ENCODE measurements at places on chromosomes 13 and 19. TPM values are rescaled to one million over a fixed set of nuclear protein-coding genes. Genes with fewer than 3 reads are reported as not detected.

DNA sequence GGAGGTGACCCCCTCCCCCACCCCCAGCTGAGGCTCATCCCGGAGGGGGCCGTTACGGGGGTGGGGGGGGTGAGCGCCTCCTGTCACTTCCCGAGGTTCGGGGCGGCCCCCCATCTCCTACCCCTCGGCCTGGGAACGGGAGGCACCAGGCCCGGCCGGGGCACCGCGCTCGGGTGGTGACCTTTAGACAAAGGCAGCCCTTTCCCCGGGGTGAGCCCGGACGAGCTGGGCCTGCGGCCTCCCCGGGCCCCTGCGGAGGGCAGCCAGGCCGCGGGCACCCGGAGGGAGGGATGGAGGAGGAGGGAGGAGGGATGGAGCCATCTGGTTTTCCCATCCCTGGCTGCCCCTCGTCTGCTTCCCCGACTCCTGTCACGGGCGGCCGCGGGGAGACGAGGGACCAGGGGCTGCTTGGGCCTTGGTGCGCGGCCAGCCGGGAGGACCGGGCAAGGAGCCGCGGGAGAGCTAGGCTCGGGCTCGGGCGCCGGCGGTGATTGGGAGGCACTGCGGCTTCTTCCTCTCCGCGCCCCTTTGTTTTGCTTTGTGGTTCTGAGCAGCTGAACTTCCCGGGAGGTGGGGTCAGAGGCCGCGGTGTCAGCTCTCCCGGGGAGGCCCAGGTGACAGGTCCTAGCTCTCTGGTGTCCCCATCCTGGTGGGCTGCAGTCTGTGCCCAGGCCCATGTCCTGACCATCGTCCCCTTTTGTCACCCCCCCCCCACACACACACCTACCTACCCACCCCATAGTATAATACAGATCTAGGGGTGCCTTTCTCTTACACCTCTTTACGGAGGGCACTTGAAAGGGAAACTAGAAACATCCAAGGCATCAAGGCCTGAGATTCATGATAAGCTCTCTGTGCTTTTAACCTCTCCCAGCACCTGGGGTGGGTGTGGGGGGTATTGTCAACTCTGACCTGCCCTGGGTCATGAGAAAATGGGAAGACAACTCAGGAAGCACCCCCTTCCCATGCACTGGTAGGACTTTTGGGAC lies 1.3 kb downstream of the BICRA start:
- DNase-seq: peak; percentile 82

GRCh38 chr19:8705742-8706141 lies 7.1 kb upstream of the ACTL9 start:
- DNase-seq: no peak

DNA sequence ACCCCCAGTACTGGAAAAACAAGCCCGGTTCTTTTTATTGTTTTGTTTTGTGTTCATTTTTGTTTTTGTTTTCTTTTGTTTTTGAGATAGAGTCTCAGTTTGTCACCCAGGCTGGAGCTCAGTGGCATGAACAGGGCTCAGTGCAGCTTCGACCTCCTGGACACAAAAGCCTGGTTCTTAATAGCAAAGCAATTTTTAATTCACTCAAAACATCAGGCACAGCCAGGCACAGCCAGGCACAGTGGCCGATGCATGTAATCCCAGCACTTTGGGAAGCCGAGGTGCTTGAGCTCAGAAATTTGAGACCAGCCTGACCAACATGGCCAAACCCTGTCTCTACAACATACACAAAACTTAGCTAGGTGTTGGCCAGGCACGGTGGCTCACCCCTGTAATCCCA lies 30.7 kb downstream of the INSR start:
- no peak for DNase-seq

DNA sequence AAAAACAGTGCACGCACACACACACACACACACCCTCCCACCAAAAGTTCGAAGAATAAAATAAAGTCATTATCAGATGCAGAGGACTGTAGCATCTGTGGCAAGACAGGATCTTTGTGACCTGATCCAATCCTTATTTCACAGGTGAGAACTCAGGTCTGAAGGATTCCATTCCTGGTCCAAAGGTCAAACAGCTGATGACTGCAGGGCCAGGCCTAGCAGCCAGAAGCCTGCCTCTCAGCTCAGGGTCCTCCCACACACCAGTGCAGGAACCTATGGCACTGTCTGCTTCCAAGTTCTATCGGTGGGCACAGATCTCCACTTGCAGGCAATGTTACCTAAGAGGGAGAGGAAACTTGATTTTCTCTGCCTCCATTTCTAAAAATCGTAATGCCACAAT lies 57.5 kb downstream of the SERP2 start:
- DNase-seq: no peak

GRCh38 chr19:45363861-45364459 lies 6.4 kb downstream of the ERCC2 start:
- peak; percentile 57 for DNase-seq

Gene DACT3
- total RNA-seq: 0.55 TPM

Gene FPR3
- not detected for total RNA-seq

Gene GPR18
- 0.10 TPM for total RNA-seq

Gene CCDC70
- not detected for total RNA-seq

Measured in H7 (cell line).